GM12878 (cell line): ENCODE measurements at places on chromosomes 12 and 14. TPM values are rescaled to one million over a fixed set of nuclear protein-coding genes. Genes with fewer than 3 reads are reported as not detected.

DNA sequence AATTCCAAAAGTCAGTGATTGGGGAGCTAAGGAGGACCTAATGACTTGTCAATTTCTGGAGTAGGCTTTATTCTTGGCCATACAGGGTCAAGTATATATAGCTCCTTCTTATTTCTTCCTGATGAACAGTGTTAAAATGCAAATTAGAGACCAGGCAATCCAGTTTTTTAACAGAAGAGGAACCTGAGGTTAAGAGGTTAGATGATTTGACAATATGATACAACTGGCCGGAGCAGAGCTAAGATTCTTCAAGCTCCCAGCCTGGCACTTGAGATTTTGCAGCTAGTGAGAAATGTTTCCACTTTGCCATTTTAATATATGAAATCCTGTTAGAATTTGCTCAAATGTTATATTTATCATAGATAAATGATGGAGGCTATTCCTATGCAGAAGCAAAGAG, 204.0 kb downstream of the SSPN start:
- DNase-seq = no peak

DNA sequence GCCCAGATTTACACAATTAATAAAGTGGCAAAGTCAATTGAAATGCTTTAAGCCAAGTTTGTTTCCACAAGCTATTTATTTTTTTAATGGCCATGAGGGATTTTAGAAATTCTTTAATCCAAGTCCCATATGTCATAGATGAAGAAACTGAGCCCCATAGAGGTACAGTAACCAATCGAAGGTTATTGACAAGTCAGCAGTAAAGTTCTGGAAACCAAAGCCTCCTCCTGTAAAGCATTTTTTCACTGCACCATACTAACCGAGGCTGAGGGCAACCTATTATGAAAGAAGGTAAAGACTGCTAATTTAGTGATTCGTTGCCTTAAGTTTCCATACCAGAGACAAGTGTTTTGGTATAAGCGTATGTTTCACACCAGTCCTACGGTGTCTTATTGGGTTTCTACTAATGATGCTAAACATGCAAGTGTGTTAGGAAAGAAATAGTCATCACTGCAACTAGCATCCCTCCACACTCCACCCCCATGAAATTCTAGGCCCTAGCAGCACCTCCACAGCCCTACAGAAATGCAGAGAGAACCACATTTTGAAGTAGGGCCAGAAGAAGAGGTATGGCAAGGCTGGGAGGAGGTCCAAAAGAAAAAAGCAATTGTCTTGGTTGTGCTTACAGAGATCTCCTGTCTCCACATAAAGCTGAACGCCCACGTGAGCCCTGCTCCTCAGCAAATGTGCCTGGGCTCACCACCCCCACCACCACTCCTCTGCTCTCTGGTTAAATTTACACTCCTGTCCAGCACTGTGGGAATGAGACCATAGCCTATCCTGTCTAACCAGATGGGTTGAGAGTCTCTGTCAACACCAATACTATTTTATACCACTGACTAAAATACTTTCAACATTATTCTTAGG, 271.1 kb upstream of the G2E3 start:
- no peak for DNase-seq

- no peak for DNase-seq
These were observed 236.9 kb upstream of the SFSWAP start for GRCh38 chr12:131473741-131474709.

DNA sequence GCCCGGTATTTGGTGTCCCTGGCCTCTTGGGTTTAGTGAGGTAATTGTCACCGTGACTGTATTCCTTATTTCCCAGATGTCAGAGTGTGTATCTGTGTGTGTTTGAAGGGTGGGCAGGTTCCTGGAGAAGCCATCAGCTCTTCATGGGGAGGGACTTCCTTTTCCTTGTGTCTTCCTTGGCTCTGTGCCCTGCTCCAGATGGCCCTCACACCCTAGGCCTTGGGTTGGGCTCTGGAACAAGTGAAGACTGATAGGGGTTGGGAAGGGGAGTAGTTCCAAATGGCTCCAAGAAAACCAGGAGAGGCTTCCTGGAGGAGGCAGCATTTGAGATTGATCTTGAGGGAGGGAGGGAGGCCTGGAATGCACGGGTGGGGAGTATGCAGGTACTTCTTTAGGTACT, 43.8 kb upstream of the PRIMA1 start:
- no peak for DNase-seq

- no peak for DNase-seq
These were observed 8.4 kb upstream of the HHIPL1 start for GRCh38 chr14:99636487-99636886.

DNA sequence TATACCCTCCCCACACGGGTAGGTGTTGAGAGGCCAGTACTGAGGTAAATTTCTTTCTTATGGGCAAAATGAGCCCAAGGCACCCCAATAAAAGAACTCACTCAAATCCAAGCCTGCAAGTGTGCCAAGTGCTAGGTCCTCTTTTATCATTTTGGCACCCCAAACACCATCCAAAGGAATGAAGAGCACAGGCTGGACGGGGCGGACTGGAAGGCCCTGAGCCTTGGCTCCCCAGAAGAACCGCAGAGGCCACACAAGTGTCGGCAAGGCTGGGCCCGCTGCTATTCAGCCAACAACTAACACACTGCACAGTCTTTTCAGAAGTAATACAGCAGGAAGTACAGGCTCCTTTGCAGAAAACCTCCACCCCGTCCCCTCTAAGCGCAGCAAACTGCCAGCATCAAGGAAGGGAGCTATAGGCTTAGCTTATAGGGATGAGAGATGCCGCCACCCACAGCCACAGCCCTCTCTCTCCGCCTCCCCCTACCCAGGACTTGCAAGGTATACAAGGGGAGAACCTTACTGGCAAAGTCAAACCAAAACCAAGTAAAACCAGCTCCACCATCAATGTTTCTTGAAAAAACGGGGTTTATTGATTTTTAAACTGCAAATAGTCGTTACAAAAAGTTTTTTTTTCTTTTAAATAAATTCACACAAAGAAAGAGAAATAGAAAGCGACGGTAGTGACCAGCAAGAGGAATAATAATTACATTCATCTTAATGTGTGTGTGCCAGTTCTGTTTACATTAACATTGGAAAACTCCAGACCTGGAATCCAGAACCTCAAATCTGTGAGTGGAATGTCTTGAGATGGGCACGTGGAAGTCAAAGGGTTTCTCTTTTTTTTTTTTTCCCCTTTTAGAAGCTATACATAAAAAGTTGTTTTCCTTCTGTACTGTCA, 5.5 kb downstream of the ZFP36L1 start:
- no peak for DNase-seq

GRCh38 chr12:79407671-79408622, 282.8 kb downstream of the PAWR start:
- peak; percentile 9 for DNase-seq

- no peak for DNase-seq
These were observed 321.9 kb downstream of the SYT1 start for GRCh38 chr12:79186506-79186905.

DNA sequence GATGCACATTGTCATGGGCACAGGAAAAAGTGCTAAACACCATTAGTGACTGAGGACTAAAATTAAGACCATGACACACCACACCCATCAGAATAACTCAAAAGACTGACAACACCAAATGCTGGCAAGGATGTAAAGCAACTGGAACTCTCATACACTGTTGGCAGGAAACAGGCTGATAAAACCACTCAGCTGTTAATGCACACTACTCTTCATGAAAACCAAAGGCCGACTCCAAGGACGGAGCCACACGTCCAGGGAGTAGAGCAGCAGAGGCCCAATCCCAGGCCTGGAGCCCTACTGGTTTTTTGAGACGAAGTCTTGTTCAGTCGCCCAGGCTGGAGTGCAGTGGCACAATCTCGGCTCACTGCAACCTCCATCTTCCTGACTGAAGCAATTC, 6.4 kb downstream of the RAD52 start:
- no peak for DNase-seq

- DNase-seq = no peak
These were observed 39.8 kb downstream of the SLC24A4 start for GRCh38 chr14:92362781-92363235.

GRCh38 chr14:78157494-78158437, 12.4 kb upstream of the NRXN3 start:
- DNase-seq = no peak

- no peak for DNase-seq
These were observed 50.2 kb downstream of the SLC8B1 start for GRCh38 chr12:113284751-113285150.

DNA sequence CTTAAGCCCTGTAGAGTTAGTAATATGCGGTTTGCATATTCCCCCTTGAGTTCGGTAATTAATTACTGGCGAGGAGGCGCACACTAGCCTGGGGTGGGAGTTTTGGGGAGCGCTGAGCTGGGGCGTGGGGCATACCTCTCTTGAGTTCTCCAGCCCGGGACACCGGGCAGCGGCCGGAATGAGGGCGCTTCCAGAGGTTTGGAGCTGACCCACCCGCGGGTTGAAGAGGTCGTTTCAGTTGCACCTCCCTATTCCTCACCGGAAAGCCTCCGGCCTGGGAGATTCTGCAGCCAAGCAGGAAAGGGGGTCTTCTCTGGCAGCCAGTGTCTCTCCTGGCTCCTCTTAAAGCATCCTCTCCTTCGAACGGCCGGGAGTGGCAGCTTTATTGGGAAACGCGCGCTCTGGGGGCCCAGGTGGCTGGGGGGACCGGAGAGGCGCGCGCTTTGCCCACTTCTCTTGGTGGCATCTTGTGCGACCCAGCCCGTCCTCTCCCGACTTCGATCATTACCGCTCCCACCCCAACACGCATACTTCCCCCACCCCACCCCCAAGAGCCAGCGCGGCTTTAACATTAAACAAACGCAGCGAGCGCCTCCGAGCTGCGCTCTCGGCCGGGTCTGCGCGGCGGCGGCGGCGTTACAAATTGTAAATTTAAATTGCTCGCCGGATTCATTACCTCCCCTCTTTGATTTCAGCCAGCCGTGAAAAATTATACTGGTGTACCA, 3.9 kb upstream of the LHX5 start:
- no peak for DNase-seq

GRCh38 chr12:93429448-93429847, 12.3 kb downstream of the UBE2N start:
- DNase-seq = no peak

GRCh38 chr12:105201299-105201698, 34.7 kb downstream of the APPL2 start:
- DNase-seq = no peak

DNA sequence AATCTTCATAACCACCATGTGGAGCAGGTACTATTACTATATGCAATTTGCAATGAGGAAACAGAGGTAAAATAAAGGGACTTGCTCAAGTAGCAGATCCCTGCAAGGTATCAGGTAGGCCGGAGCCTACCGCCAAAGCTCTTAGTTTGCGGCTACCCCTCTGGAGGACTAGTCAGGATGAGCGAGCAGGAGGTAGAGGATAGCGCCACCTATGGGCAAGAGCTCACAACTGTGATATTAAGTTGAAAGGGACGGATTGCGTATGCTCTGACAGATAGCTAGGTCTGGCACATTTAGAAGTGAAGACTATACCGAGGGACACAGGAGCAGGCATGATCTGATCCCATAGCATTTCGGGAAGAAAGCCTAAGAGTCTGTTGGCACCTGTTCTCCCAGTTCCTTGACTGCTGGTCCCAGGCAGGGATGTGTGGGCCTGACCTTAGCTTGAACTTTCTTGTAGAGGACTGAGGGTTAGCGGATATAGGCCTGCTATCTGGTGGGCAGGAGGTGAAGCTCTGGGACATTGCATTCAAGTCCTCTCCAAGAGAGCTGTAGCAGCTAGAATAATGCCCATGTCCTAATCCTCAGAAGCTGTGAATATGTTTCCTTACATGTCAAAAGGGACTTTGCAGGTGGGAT, 48.0 kb downstream of the SLC17A8 start:
- peak; percentile 11 for DNase-seq

- DNase-seq = no peak
These were observed 180.0 kb downstream of the KITLG start for GRCh38 chr12:88400302-88400701.

- DNase-seq = no peak
These were observed 29.2 kb downstream of the FOS start for GRCh38 chr14:75307700-75308379.

DNA sequence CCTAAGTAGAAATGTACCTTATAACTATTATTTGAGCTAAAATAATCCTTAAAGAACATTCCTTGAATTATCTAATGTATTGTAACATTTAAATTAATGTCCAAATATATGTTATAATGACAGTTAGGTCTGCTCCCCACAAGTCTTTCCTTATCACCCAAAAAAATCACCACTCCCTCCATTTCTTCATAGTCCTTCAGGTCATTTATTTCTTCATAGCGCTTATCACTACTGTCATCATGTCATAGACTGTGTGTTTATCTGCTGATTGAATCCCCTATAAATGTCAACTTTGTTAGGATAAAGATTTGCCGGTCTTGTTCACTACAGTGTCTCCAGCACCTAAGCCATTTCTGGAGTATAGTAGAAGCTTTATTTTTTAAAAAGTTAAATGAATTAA, 12.0 kb downstream of the LUM start:
- DNase-seq = no peak

DNA sequence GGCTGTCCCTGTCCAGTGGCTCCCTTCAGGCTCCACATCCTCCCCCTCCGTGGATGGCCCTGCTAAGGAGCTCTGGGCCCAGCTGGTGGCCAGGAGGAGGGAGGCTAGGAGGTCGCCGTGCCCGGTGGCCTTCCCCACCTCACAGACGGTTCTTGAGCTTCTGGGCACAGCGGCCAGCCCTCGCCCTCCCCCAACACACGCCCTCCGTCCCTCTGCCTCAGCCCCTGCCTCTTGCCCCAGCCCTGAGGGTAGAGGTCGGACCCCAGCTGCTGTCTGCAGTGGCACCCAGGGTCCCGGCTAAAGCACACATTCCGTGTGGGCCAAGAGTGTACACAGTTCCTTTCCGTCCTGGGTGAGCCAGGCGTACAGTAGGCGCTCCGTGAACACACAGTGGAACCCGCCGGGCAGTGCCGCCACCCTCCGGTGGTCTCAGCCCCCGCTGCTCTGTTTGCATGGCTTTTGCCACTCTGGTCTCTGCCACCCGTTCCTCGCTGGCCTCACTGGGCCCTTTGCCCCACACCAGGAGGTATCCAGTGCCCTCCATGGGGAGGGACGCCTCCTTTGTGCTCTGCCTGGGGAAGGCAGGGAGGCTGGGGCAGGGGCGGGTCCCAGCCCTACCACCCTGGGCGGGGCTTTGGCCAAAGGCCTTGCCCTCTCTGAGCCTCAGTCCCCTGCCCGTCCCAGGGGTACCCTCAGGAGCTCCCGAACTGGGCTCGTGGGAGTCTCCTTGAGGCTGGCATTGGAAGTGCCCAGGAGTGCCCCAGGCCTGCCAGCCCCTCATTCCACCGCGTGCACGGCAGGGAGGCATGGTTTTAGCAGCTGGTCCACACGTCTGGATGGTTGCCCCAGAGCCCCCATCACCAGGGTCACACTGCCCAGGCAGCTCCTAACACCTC, 13.0 kb downstream of the TRMT61A start:
- DNase-seq = no peak

Gene CDC42BPB
- 20.3 and 22.0 TPM in 2 replicates for total RNA-seq

Gene CLEC7A
- total RNA-seq = not detected in 2 replicates

Gene RERGL
- total RNA-seq = 0.29 TPM in 1 of 2 replicates, not detected in the other

Gene NYNRIN
- total RNA-seq = 0.05 and 0.15 TPM in 2 replicates

Gene GALC
- total RNA-seq = 4.1 and 7.5 TPM in 2 replicates

Gene CCDC175
- total RNA-seq = not detected in 2 replicates

Gene HSPB8
- total RNA-seq = 0.10 TPM in 1 of 2 replicates, not detected in the other

Gene ZNF410
- 32.1 and 33.9 TPM in 2 replicates for total RNA-seq

Gene POTEM
- total RNA-seq = not detected in 2 replicates

Gene FIGNL2
- not detected in 2 replicates for total RNA-seq
